Esophagus mucosa (tissue), 1 donor: ENCODE measurements at places on chromosomes 13 and 19. TPM values are rescaled to one million over a fixed set of nuclear protein-coding genes. Genes with fewer than 3 reads are reported as not detected.

DNA sequence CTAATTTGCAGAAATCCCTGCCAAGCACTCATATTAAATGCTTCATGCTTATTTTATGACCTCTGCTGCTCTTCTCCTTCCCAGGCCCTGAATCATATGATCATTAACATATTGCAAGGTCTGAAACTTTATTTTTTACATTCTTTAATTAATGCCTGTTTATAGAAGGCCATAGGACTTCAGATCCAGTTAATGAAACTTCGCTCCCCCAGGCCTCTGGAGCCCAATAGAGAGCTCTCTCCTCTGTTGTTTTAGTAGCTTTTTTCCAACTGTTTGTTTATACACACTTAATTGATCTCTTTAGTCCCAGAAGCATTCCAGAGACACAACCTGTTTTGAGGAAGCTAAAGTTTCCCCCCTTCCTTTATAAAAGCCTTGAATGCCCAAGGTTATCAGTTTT is 68.3 kb downstream of the DACH1 start:
- ATAC-seq = no peak

GRCh38 chr13:112675366-112675756 is 14.5 kb upstream of the ATP11A start:
- no peak for ATAC-seq

DNA sequence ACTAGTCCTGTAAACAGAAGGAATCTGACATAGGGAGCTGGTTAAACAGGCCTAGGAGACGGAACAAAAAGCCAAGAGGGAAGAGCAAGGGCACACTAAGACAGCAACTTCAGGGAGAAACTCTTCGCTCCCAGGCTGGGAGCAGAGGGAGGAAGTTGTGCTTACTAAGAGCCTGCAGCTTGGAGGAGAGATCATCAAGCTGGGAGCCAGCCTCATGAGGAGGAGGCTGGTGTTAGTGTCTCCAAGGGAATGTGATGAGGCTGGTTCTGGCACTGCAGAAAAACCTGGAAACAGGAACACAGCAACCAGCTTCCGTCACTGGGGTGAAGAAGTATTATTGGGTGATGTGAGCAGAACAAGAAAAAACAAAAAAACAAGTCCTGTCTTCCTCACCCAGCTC is 1027.3 kb downstream of the UQCRFS1 start:
- ATAC-seq = no peak

DNA sequence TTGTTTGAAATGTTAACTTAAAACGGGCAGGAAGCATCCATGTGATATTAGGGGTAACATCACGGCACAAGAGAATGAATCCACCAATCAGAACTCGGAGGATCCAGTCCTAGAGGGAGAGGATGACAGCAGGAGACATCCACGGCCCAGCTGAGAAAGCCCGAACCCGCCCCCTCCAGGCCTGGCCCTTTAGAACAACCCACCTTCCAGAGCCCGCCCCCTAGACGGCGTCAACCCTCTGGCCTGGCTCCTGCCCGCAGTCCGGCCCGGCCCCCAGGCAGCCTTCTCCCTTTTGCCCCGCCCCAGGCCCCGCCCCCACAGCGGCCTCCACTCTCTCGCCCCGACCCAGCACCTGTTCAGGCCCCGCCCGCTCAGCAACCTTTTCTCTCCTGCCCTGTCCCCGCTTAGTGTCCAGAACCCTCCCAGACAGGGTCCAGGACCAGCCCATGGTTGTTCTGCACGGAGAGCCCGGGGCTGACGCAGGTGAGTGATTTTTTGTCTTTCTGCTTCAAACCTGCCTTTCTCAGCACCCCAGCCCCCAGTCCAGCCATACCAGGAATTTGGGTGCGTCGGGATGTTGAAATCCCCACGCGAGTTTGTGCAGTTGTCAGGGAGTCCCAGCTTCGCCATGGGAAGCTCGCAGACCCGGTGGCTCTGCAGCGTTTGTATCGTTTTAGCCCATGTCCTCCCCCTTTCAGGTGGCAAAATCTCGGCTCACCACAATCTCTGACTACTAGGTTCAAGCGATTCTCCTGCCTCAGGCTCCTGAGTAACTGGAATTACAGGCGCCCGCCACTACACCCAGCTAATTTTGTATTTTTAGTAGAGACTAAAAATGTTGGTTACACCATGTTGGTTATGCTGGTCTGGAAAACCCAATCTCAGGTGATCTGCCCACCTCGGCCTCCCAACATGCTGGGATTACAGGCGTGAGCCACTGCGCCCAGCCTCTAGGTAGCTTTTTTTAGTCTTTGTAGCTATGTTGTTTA is 16.1 kb downstream of the ZNF816 start:
- ATAC-seq = peak; percentile 3

GRCh38 chr19:15109768-15110417 is 2.7 kb downstream of the SYDE1 start:
- no peak for ATAC-seq

Gene ELSPBP1
- total RNA-seq = not detected
